ENCODE measurements at places on chromosomes 1 and 21. TPM values are rescaled to one million over a fixed set of nuclear protein-coding genes. Genes with fewer than 3 reads are reported as not detected.
A peak's percentile ranks its signal among the peaks of the same experiment; 100 is the strongest.

The OR10Z1 gene
- total RNA-seq = 0.28 TPM

The CLCNKA gene
- total RNA-seq = 0.14 TPM

The SLC9C2 gene
- not detected for total RNA-seq

The LRRC41 gene
- 83.3 TPM for total RNA-seq

The CELA2A gene
- not detected for total RNA-seq

The MIA3 gene
- 65.3 TPM for total RNA-seq

The FMN2 gene
- total RNA-seq = 0.27 TPM

The PLA2G2C gene
- total RNA-seq = 0.13 TPM

The MSH4 gene
- total RNA-seq = 0.09 TPM

- ATAC-seq = peak; percentile 29
Observed at GRCh38 chr1:208587110-208587509, 342.9 kb upstream of the PLXNA2 start.

DNA sequence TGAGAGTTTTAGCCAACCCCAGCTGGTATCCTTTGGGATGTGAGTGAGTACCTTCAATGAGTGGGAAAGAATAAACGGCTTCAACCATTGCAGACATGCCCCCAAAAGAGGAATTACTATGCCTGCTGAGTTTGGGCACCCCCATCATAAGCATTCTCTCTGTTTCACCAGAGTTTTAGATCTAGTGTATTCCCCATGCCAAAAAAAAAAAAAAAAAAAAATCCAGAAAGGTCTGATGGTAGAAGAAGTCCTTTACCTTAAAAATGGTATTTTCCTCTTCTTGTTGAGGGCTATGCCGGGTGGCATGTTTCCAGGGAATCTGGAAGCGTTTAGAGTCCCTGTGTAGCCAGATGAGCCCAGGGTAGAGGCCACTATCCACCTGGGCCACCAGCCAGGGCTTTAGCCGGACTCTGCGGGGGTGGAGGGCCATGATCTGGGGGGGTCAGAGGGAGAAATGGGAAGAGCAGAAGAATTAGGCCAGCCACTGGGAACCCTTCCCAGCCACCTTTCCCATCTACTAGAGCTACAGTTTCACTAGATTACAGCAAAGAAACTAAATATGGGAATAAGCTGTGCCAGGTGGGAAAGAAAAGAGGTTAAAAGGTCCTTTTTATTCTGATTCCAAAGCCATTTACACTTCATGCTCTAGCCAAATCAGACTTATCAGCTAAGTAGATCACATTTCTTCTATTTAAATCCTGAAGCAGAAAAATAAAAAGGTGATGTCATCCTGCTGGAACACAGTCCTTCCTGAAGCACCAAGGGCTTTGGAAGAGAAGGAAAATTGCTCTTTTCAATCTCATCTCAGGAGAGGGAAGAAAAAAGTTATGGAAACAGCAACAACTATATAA is 4.7 kb downstream of the IRF6 start:
- ATAC-seq = no peak

- ATAC-seq = no peak
Observed at GRCh38 chr1:114232691-114233090, 79.0 kb upstream of the SYT6 start.

GRCh38 chr1:54742282-54742681 is 22.0 kb downstream of the PARS2 start:
- peak; percentile 32 for ATAC-seq

DNA sequence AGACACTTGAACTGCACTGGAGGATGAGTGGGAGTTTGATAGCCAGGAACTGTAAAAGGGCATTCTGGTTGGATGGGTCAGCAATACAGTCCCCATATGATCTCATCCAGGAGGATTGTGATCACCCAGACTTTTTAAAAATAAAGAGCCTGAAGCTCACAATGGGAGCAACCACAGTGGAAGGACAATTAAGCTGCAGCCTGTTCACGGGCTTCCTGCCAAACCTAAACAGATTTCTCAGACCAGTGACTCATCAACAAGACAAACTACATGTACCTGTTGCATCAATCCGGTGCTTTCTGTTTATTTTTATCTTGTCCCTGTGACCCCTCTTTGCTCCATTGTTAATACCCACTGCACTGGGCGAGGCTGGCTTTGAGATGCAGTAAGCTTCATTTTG is 52.3 kb downstream of the PAPPA2 start:
- peak; percentile 80 for ATAC-seq

GRCh38 chr1:109481646-109482045 is 2.1 kb upstream of the ATXN7L2 start:
- no peak for ATAC-seq

DNA sequence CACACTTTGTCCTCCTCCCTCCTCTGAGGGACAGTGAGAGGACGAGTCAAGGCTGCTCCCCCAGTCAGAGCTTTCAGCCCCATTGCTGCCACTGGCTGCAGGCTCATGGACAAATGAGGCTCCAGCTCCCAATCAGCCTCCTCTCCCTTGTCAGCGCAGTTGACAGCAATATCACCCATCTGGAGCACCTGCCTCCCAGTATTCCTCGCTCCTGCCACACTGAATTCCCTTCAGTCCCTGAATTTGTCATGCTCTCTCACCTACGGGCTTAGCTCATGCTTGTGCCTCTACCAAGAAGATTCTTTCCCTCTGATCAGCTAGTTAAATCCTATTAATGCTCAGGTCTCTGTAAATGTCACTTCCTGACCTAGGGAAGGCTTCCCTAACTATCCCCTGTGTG is 54.4 kb upstream of the SYT6 start:
- no peak for ATAC-seq

GRCh38 chr1:115134850-115135480 is 45.7 kb upstream of the TSPAN2 start:
- peak; percentile 5 for ATAC-seq

- ATAC-seq = no peak
Observed at GRCh38 chr1:209657140-209657879, 5.1 kb upstream of the LAMB3 start.

GRCh38 chr1:161091796-161092507 is 2.6 kb upstream of the NECTIN4 start:
- no peak for ATAC-seq

DNA sequence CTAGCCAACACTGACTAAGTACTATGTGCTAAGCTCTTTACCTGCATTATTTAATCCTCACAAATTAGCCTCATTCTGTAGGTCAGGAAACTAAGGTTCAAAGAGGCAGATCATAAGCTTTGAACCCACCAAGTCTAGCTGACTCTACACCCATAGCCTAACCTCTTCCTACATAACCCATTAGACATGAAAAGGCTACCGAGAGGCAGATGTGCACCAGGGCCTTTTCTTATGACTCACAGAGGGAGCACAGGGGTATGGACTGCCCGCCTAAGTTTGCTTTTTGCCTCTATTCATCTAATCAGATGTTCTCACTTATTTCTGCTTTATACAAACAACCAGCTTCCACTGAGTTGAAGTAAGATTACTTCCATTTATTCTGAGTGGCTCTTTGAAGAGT is 31.5 kb downstream of the LBR start:
- ATAC-seq = no peak

DNA sequence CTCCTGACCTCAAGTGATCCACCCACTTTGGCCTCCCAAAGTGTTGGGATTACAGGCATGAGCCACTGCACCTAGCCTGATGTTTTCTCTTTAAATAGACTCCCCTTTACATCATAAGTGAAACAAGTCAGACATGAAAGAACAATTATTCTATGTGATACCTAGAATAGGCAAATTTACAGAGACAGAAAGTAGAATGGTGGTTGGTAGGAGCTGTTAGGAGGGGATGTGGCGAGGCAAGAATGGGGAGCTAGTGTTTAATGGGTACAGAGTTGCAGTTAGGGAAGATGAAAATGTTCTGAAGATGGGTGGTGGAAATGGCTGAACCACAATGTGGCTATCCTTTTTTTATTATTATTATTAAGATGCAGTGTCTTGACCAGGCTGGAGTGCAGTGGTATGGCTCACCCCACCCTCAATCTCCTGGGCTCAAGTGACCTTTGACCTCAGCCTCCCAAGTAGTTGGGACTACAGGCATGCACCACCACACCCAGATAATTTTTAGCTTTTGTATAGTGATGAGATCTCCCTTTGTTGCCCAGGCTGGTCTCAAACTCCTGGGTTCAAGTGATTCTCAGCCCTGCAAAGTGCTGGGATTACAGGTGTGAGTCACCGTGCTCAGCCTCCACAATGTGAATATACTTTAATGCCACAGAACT is 28.4 kb downstream of the ELF3 start:
- ATAC-seq = no peak

DNA sequence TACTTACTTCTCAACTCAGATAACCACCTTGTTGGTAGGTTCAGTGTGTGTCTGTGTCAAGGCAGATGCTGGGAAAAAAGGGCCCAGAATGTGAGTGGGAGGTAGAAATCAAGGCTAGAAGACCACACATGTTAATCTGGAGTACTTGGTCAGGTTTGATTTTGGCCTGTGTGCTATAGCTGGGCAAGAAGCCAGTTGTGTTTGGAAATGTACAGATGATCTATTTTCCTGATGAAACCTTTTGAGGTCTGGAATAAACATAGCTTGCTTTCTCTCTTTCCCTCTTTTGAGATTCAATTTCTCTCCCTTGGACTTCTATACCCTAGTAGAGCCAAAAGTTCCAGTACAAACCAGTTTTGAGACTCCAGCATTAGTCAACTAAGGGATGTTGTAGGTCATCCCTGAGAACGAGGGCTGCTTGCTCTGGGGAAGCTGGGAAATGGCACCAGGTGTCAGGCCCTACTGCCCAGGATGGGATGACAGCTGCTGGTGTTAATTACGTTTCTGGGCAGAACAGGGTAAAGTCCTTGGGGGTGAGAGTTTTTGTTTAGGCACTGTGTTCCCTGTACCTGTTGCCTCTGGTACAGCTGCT is 15.8 kb downstream of the MAPKAPK2 start:
- no peak for ATAC-seq

DNA sequence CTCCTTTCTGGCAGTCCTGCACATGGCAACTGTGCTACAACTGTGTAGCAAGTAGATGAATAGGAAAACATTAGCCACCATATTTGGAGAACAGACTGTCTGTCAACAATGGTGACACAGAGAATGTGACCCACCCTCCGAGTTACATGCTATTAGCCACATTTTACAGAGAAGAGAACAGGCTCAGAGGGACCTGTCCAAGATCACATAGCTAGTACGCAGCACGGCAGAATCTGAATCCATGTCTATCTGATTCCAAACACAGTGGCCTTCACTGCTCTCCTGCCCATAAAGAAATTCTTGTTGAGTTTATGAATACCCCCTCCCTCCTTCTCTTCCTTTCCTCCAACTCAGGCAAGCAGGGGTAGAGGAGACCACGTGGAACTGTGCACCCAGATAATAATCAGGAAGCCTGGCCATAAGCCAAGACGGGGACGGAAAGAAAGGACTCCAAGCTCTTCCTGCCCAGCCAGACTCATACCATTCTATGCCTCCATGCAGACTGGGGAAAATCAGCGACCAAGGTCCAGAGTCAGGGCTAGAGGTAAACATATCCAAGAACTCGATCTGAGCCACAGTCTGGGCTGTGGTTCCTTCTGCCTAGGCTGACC is 78.8 kb downstream of the TRABD2B start:
- no peak for ATAC-seq

DNA sequence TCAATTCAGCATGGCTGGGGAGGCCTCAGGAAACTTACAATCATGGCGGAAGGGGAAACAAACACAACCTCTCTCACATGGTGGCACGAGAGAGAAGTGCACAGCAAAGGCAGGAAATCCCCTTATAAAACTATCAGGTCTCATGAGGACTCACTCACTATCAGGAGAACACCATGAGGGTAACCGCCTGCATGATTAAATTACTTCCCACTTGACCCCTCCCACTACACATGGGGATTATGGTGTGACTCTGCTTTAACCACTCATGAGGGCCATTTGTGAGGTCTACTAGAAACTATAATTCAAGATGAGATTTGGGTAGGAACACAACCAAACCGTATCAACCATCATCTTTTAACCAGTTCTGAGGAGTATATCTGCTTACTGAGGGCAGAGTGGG is 387.4 kb upstream of the NFIA start:
- ATAC-seq = no peak

GRCh38 chr21:39312112-39313041 is 1.1 kb downstream of the BRWD1 start:
- peak; percentile 74 for ATAC-seq

DNA sequence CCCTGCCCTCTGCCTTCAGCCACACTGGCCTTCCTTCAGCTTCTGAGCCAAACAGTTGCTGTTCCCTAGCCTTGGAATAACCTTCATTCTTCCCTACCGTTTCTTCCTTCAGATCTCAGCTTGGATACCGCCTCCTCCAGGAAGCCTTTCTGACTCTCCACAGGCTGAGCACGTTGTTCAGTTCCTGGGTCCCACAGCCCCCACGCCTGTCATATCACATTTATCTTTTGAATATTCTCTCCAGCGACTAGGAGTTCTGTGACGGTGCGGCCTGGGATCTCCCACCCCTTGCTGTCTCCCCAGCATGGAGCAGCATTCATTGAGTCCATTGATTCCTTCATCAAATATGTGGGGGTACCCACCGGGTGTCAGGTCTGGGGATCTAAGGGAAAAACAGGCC is 39.2 kb downstream of the EPHA2 start:
- no peak for ATAC-seq

- ATAC-seq = no peak
Observed at GRCh38 chr1:26283871-26284596, 4.1 kb downstream of the SH3BGRL3 start.

DNA sequence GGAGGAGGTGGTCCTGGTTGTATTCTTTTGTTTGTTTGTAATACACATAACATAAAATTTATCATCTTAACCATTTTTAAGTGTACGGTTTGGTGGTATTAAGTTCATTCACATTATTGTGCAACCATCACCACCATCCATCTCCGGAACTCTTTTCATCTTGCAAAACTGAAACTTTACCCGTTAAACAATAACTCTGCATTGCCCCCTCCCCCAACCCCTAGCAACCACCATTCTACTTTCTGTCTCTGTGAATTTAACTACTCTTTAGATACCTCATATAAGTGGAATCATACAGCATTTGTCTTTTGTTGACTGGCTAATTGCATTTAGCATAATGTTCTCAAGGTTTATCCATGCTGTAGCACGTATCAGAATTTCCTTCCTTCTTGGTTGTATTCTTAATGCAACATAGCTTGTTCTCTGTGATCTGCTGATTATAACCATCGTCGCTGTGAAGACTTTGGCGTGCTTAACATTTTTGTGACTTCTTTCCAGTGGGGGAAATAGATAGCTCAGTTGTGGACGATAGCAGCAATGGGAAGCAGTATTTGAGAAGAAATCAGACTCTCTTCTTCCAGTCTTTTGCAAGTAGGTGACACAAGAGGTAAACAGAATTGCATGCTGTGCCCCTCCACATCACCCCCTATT is 117.5 kb upstream of the HOOK1 start:
- no peak for ATAC-seq

DNA sequence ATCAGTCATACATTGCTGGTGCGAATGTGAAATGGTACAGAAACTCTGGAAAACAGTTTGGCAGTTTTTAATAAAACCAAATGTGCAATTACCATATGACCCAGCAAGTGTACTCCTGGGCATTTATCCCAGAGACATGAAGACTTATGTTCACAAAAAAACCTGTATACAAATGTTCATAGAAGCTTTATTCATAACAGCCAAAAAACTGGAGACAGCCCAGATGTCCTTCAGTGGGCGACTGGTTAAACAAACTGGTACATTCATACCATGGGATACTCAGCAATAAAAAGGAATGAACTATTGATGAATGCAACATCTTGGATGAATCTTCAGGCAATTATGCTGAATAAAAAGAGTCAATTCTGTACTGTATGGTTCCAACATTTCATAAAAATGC is 97.8 kb downstream of the DTL start:
- ATAC-seq = no peak

GRCh38 chr1:232694475-232694874 is 64.5 kb upstream of the SIPA1L2 start:
- no peak for ATAC-seq

GRCh38 chr1:233672732-233673131 is 58.8 kb downstream of the KCNK1 start:
- ATAC-seq = peak; percentile 22

All from motor neuron (in vitro differentiated cells).